ENCODE measurements at places on chromosomes 3 and 15.

DNA sequence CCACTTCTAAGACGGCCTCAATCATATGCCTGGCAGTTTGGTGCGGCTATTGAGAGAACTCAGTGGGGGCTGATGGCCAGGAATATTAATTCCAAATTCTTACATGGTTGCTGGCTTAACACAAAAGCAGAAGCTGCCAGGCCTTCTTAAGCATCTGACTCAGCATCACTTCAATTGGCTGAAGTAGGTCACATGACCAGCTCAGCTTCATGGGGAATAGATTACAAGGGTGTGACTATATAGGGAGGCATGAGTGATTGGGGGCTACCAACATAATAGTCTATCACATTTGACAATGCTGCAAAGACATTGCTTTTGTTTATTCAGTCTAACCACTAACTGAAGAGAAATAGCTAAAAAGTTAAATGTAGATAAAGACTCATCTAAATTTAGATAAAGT, 101.6 kb upstream of the ANKRD28 start:
- no peak for DNase-seq

GRCh38 chr3:147705651-147706051, 296.5 kb downstream of the ZIC1 start:
- DNase-seq = no peak

DNA sequence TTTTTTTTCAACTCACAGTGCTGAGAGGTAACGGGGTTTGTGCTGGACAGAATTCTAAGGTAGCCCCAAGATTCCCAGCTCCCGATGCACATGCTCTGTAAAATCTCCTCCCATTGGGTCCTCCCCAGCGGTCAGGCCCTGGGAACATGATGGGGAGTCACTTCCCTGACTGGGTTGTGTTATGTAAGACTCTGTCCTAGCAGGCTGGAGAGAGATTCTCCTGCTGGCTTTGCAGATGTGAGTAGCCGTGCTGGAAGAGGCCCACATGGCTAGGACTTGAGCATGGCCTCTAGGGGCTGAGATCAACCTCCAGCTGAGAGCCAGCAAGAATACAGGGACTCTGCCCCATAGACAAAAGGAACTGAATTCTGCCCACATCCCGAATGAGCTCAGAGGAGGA, 83.7 kb upstream of the OXTR start:
- no peak for DNase-seq

- DNase-seq = no peak
Observed at GRCh38 chr3:111769992-111770352, 89.1 kb upstream of the PHLDB2 start.

- DNase-seq = no peak
Observed at GRCh38 chr3:2826453-2826852, 283.7 kb downstream of the IL5RA start.

DNA sequence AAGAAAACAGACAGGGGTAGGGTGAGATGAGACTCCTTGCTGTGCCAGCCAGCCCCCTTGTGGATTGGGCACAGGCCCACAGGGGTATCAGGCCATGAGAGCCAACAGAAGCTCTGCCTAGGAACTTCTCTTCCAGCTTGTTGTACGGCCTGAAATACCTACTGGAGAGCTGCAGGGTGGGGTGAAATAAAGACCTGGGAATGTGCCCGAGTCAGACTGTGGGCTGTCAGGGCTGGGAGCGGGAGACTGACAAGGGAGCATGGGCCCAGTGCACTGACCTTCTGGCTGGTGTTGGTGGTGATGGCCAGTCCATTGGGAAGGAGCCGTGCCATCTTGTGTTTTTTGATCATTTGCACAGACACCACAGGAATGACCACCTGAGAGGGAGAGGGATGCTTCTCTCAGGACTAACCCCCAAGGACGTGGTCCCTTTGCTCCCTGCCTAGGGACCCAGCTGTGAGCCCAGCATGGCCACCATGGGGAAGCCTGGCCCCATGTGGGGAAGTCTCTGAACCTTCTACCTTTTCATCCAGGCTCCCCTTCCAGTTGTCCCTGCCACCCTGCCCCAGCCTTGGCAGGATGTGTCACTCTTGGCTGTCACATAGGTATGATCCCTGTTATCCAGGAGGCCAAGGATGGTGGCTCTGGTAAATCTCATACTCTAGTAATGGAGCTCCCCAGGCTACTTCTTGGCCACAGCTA, 30.7 kb downstream of the GRAMD2A start:
- no peak for DNase-seq

GRCh38 chr3:130900959-130901358, 7.1 kb downstream of the ATP2C1 start:
- no peak for DNase-seq
